ENCODE measurements at places on chromosomes 7 and 10. TPM values are rescaled to one million over a fixed set of nuclear protein-coding genes. Genes with fewer than 3 reads are reported as not detected.

- no peak overlapping the region for H3K27ac ChIP-seq
- H3K4me1 ChIP-seq: peaks cover 6% of the 10 kb centered on the region
- DNase-seq: no peak
These were observed 37.0 kb downstream of the FAM20C start for GRCh38 chr7:229184-229964.

DNA sequence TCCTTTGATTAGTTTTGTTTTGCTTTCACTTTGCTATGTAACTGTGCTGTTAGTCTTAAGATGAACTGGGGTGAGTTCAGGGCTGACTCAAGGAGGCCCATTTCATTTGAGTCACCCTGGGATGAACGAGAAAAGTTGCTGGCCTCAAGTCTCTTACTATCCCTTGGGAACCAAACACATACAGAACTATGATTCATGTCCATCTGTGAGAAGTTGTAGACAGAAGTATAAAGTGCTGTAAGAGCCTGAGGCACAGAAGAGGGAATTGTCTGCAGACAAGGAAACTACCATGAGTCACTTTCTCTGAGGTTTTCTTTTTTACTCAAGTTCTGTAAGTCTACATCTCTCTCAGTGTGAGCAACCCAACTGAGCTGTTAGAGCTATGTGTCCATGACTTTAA, 179.8 kb upstream of the CSTF2T start:
- DNase-seq: no peak
- H3K4me3 ChIP-seq: no peak overlapping the region
- no peak overlapping the region for H3K27ac ChIP-seq

DNA sequence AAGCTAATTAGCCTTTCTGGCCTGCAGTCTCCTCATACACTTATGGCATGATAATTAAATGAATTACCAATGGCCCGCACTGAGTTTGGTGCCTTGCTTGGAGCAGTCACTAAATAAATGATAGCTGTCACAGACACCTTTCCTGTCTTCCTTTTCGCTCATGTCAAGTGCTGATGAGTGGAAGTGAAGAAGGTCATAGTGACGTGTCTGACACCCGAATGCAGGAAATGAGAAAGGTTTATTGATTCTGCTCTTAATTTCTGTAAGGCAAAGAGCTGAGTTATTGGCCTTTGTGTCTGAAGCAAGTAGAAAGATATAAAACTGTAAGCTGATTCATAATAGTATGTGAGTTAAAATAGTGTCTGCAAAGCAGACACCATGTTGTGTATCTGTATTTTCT, 13.2 kb upstream of the ESYT2 start:
- DNase-seq: no peak
- no peaks in the 10 kb centered on the region for H3K36me3 ChIP-seq
- no peak overlapping the region for H3K4me3 ChIP-seq
- H3K4me1 ChIP-seq: no peaks in the 10 kb centered on the region
- no peak overlapping the region for H3K27ac ChIP-seq
- no peaks in the 10 kb centered on the region for H3K27me3 ChIP-seq

DNA sequence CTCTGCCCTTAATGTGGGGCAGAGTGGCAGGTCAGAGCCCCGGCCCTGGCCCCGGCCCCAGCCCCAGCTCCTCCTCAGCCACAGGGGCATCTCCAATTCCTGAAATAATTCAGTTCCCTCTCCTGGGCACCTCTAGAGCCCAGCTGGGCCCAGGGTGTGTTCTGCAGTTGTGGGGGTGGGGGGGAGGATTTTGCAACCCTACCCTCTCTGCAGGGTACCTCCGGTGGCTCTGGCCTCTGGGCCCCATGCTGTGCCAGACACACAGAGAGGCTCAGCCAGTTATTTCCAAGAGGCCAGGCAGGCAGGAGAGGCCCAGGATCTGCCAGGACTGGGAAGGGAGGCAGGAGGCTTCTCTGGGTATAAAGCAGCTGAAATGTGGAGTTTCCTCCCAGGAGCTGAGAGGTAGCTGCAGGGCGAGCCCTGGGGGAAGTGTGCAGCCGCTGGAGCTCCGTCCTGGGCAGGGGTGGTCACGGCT, 47.9 kb downstream of the PWWP2B start:
- no peaks in the 10 kb centered on the region for H3K27me3 ChIP-seq
- no peak for DNase-seq
- H3K27ac ChIP-seq: no peak overlapping the region
- H3K4me1 ChIP-seq: peaks cover 17% of the 10 kb centered on the region
- no peaks in the 10 kb centered on the region for H3K36me3 ChIP-seq

DNA sequence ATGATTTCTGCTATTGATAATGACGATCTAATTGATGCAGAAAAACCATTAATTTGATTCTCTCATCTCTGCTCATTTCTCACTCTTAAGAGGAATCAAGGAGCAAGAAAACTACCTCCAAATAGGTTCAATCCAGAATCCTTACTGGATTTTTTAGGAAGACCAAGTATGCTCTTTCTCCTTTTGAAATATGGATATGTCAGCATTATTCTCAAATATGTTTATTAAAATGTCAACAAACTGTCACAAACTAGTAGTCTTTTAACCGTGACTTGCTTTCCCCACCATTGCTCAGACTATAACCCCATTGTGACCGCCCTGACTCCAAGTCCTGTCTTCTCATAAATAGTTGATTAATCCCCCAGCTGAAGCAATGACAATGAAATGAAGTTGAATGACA, 1.1 kb upstream of the ATOH7 start:
- no peak overlapping the region for H3K27ac ChIP-seq
- no peak overlapping the region for H3K4me3 ChIP-seq
- H3K27me3 ChIP-seq: no peaks in the 10 kb centered on the region
- no peaks in the 10 kb centered on the region for H3K4me1 ChIP-seq
- no peaks in the 10 kb centered on the region for H3K36me3 ChIP-seq

ECHDC3 gene
- 15.7 TPM for total RNA-seq

Measured in pancreas (tissue), 10 donors.